ENCODE measurements at places on chromosomes 4 and X.

GRCh38 chr4:63361066-63361465 is 1048.2 kb downstream of the TECRL start:
- DNase-seq, result no peak

DNA sequence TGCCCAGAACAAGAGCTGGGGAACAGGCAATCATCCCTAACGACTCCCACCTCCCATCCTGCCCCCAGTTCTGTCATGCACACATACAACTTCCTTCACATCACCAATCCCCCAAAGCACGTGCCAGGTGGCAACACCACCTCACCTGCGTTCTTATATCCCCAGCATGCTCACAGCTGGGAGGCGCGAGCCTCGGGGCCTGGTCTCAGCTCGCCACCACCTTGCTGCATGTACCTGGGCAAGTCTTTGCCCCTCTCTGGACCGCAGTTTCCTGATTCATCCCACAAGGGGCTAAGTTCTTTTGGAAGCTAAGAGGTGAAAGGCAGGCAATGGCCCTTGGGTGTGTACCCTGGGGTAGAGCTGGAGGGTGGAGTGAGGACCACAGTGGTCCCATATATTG is 119.2 kb upstream of the PJA1 start:
- DNase-seq, result no peak

DNA sequence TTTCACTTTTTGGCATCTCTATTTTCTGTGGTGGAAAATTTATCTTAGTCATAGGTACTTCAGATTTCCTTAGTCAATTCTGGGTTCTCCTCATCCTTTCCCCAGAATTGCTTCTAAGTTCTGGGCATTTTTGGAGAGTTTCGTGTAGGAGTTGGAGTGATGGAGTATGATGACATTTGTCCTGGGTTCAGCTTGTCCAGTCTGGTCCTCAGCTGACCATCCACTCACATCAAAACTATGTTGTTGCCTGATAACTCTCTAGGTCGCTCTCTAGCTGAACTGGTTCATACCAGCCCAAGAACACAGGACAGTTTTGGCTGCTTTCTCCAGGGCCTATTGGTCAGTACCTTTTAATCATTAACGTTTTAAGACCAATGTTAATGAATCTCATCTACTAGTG is 13.2 kb downstream of the PTTG2 start:
- DNase-seq, result no peak

DNA sequence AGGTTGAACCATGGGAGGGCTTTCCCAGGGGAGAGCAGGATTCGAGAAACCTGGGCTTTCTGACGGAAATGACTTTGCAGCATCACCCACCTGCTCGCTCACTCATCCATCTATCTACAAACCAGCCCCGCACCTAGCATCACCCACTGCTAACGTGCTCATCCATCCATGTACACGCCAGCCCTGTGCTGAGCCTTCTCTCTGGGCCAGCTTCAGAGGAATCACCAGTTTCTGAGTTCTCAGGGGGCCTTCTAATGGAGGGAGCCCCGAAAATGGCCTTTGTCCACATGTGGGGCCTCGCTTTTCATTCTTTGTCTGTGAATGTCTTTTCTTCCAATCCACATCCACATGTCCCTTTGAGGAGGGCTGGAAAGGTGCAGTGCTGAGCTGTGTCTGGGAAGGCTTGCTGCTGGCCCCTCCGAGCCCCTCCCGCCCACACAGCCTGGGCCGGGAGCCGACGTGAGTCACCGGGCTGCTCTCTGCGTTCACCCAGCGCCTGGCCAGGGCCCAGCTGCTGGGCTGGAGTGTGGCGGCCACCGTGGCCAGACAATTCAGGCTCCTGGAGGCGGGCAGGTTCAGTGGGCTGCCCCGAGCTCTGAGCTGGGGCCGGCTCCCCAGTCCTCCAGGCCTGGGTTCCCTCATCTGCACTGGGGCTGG is 14.7 kb downstream of the SORCS2 start:
- DNase-seq, result no peak

- no peak for DNase-seq
Observed at GRCh38 chr4:107718351-107718965, 1.6 kb downstream of the PAPSS1 start.

GRCh38 chrX:23008431-23009099 is 8.8 kb downstream of the DDX53 start:
- no peak for DNase-seq

DNA sequence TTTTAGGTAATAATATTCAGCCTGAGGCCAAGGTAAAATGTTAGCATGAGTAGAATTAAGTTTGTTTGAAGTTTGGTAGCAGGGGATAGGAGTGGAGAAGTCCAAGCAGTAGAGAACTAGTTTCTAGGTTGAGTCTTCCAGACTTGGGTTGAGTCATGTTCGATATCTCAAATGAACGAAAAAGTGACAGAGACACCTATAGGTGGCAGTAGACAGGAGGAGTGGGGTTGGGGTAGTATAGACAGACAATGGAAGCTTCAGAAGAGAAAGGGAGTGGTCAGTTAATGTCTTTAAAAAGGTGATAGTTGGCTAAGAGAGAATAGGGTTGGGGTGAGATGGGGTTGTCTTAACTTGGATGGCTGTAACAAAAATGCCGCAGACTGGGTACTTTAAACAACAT is 58.7 kb upstream of the EMCN start:
- DNase-seq, result no peak

GRCh38 chr4:12472087-12472486 is 1012.1 kb downstream of the RAB28 start:
- no peak for DNase-seq
